ENCODE measurements at places on chromosomes 7 and 10.

- no peak for DNase-seq
These were observed 25.8 kb downstream of the STEAP1 start for GRCh38 chr7:90180011-90180585.

DNA sequence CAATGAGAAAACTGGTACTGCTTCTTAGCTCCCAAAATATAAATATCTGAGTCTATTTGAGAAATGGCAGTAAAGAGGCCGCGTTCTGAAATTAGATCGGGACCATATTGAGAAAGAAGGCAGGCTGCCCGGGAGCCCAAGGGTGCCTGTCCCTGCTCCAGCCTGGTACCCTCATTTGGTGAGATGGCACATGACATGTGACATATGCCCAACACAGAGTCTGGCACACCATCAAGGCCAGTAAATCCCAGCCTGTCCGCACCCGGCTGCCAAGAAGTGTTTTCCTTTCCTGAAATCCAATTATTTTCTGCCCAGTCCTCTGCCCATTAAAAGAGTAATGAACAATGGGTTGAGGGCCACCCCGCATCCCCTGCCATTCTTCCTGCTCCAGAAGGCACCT, 66.4 kb downstream of the CDH23 start:
- no peak for DNase-seq

DNA sequence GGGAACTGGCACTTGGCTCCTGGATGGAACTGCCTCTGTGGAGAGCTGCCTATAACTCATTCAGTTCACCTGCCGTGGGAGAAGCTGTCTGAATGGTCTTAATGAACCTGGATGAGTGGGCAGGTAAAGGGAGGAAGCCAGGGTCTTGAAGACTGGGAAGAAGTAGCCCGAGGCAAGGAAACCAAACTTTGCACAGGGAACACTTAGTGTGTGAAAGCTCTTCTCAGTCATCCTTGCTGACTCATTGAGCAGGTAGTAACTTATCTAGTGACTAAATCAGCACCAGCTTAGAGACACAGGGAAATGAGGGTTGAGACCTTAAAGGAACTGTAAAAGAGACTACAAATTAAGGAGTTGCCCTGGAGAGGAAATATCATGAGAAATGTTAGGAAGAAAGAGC, 9.9 kb downstream of the LRRC4 start:
- no peak for DNase-seq

- peak; percentile 89 for DNase-seq
These were observed 13.2 kb downstream of the BAIAP2L1 start for GRCh38 chr7:98387544-98388226.

GRCh38 chr7:36155811-36156361, 2.8 kb downstream of the EEPD1 start:
- no peak for DNase-seq

DNA sequence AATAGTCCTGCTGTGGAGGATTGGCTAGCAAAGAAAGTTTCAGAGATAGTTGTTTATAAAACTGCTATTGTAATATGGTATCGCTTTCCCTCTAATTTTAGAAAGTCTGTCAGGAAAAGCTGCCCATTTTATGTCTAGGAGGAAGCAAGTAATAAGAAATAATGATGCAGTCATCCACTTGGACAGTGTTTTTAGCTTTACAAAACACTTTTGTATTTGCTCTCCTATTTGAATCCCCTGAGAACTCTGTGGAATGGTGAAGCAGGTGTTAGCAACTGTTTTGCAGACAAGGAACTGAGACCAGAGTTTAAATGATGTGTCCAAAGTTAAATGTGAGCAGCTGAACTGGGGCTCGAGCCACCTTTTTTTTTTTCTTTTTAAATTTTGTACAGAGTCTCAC, 455.8 kb downstream of the XPNPEP1 start:
- DNase-seq = no peak

DNA sequence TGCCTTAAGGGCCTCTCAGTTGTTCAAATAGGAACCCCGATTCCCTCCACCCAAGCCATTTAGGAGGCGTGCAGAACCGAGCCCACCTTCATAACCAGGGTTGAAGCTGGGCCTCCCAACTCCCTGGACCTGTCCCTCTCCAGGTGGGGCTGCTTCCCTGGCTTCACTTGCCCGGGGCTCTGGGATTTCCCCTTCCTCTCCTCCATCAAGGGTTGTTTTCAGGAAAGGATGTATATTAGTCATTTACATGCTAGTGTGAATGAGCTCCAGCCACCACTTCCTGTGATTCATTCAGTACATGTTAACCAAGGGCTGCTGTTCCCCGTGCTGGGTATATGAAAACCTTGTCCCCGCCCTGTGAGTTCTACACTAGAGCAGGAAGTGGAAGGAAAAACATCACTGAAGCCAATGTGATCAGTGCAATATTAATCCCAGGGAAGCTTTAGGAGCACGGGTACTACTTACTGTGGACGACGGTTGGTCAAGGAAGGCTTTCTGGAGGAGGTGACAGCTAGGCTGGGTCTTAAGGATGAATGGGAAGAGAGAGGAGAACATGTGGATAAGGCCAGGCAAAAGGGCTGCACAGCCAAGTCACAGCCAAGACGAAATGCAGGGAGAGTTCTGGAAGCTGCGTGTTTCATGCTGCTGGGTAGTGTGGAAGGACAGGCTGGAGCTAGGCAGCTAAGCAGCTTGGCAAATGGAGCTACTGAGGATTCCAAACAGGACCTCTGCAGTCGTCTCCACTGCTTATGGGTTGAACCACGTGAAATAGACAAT, 150.1 kb upstream of the SHH start:
- DNase-seq = no peak

DNA sequence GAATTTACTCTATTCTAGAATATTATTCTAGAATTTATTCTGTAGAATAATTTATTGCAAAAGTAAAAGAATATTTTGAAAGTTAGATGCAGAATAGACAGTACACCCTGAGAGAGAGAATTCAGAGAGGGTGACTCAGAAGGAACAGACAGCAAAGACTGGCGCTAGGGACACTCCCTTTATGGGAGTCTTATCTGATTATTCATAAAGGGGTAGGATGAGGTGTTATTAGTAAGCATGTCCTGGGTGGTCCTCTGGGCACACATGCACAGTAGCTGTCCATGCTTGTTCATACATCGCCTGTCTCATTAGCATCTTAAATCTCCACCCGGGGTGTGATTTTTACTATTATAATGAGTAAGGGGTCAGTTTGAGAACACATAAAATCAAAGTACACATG, 100.1 kb downstream of the XPNPEP1 start:
- DNase-seq = no peak
